ENCODE measurements at places on chromosomes 12 and 14.

GRCh38 chr12:94404854-94405253, 54.8 kb downstream of the CEP83 start:
- no peak for DNase-seq

GRCh38 chr12:19439059-19440018, at the start of gene AEBP2:
AEBP2 (plus strand) TSS chr12:19439492; CDS start chr12:19439700, 208 bp downstream.
- peak; percentile 89 for DNase-seq

- no peak for DNase-seq
Observed at GRCh38 chr12:95325501-95325900, 107.9 kb downstream of the VEZT start.

DNA sequence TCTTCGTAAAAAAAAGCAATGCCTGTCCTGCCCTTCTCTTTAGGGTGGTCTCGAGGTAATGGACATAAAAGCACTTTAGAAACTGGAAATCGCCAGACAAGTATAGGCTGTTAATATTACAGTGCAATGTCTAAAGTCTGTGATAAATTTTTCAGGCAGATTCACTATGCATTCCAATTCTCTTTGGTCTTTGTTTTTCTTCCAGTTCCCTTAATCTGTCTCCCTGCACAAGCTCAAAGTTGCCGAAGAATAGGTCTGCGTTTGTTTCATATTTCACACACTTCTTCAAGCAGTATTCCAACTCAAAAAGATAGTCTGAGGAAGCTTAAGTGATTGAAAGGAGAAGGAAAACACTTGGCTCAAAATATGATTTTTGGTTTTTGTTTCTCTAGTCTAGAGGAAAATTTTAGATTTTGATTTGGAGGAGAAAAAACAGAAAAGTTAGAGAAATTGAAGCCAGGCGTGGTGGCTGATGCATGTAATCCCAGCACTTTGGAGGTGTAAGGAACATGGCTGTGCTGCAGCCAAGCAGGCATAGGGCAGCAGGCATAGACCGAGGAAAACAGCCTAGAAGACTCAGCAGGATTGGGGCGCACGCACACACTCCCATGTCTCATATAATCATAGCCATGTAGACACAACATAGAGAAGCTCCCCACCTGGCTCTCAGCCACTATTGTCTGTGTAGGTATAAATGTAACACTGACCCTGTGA, 96.2 kb upstream of the TMPO start:
- DNase-seq: no peak

DNA sequence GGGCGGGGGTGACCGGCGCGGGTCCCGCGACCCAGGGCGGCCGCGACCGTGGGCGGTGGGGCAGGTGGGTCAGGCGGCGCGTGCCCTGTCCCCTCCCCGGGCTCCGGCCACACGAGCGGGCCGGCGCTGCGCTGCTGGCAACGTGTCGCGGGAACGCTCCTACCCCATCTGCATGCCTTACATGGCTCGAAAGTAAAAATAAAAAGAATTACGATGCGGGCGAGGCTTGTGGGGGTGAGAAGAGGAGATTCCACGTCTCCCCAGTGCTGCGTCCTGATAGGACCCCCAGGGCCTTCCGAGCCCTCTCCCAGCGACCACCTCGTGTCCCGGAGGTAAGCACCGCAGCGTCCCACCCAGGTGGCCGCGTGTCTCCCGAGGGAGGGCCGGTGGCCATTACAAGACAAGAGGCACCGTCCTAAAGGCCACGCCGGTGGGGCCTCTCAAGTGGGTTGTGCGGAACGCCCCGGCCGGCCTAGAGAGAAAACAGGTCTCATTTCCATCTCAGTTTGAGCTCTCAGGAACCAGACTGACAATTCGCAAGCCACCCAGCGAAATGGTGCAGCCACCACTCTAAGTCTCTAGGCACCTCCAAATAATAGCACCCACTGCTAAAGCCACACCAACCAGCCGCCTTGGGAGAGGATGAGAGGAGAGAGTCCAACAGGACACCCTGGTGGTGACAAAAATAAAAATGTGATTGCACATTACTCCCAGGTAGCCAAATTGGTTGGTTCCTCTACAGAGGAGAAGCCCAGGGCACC, 612 bp upstream of the FOXN3 start:
- DNase-seq: peak; percentile 39

DNA sequence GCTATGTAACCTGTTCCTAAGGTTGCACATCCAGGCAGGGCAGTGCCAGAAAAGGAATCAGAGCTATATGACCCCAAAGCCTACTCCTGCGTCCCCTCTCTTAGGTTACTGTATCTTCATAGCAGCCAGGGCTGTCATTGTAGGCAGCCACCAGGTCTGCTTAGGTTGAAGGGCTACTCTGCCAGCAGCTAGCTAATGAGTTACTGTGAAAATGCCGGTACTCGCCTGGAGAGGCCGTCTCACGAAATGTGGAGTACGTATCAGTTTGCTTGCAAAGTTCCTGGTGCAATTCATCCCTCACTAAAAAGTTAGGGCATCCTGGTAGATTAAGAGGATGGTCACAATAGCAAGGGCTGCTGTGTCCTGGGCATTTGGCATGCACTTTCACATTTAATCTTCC, 50.9 kb downstream of the RPH3A start:
- no peak for DNase-seq

- DNase-seq: no peak
Observed at GRCh38 chr12:118851891-118852290, 129.4 kb upstream of the SRRM4 start.

Measured in stimulated activated CD4-positive, alpha-beta T cell treated with anti-CD3 and anti-CD28 coated beads, Interleukin-2, amount 100 ng/mL, for 4 hours (primary cell).